Muscle of leg (tissue), 16 donors: ENCODE measurements at places on chromosomes 4 and X. TPM values are rescaled to one million over a fixed set of nuclear protein-coding genes. Genes with fewer than 3 reads are reported as not detected.

SHOX gene
- 3.4 TPM for polyA plus RNA-seq

TCEAL6 gene
- 0.14 TPM for polyA plus RNA-seq

MAGEE1 gene
- polyA plus RNA-seq, result 2.7 TPM

RIBC1 gene
- 0.43 TPM for polyA plus RNA-seq

GAGE12E gene
- polyA plus RNA-seq, result not detected

MAGEA12 gene
- not detected for polyA plus RNA-seq

BLOC1S4 gene
- 9.5 TPM for polyA plus RNA-seq

TRIM75 gene
- polyA plus RNA-seq, result not detected

GAB3 gene
- polyA plus RNA-seq, result 3.7 TPM

GATA1 gene
- polyA plus RNA-seq, result 0.98 TPM

MAGEA11 gene
- not detected for polyA plus RNA-seq

ZNF630 gene
- 1.9 TPM for polyA plus RNA-seq

TDO2 gene
- polyA plus RNA-seq, result not detected

FRYL gene
- 17.9 TPM for polyA plus RNA-seq

EMCN gene
- 26.7 TPM for polyA plus RNA-seq

TIGD4 gene
- polyA plus RNA-seq, result 6.2 TPM

TMEM156 gene
- 0.29 TPM for polyA plus RNA-seq

TSPAN7 gene
- 102 TPM for polyA plus RNA-seq

MAGEA4 gene
- 0.14 TPM for polyA plus RNA-seq

CD38 gene
- 1.0 TPM for polyA plus RNA-seq

UGT2B17 gene
- not detected for polyA plus RNA-seq
